ENCODE measurements at places on chromosomes 6 and 20. TPM values are rescaled to one million over a fixed set of nuclear protein-coding genes. Genes with fewer than 3 reads are reported as not detected.

DNA sequence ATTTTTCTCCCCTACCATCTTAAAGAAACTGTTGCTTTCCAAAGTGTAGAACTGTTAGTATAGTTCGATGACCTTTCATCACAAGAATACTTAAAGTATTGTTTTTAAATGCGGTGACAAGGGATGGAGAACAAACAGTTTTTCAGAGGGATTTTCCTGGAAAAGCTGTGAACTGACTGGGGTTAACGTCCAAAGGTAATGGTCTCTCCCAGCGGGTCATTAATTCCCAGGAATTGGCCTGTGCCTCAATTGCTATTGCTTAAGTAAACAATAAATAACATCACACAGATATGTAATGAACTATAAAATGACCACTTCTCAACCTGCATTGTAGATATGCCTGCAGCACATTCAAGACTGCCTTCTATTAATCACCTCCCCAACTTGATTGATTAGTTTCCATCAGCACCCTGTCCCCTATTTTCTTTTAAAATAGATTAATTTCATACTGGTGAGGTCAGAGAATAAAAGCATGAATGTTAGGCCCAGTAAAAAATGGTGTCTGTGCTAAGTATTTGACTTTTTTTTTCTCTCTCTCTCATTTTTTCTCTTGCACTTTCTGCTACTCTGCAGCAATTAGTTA lies 268.2 kb downstream of the SAMD5 start:
- H3K4me1 ChIP-seq = no peaks in the 10 kb centered on the region
- H3K27ac ChIP-seq = no peak overlapping the region
- H3K27me3 ChIP-seq = no peaks in the 10 kb centered on the region

DNA sequence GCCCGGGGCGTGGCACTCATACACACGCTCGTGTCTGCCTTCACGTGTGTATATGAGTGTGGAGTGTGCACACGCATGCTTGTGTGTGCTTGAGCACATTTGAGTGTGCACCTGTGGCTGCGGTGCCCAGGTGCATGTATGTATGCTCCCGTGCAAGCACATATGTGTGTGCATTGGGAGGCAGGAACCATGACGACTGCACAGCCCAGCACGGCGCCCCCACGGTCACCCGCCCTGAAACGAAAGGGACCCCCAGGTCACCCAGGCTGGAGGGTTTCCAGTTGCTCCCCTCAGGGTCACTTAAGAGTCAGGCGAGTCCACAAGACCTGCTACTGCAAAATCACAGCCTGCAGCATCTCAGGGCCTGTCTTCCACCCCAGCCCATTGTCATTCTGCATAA lies 94.7 kb downstream of the YTHDF1 start:
- no peaks in the 10 kb centered on the region for H3K27me3 ChIP-seq
- H3K27ac ChIP-seq = no peak overlapping the region
- H3K36me3 ChIP-seq = no peaks in the 10 kb centered on the region
- DNase-seq = no peak
- no peak overlapping the region for H3K4me3 ChIP-seq

- H3K4me3 ChIP-seq = no peak overlapping the region
- no peak overlapping the region for H3K27ac ChIP-seq
- peaks cover 3% of the 10 kb centered on the region for H3K27me3 ChIP-seq
- H3K36me3 ChIP-seq = no peaks in the 10 kb centered on the region
Measured at GRCh38 chr20:33915726-33916331, 77.9 kb upstream of the RALY start.

The TMEM74B gene
- 0.73 TPM for total RNA-seq

Data from B cell (primary cell).